ENCODE measurements at places on chromosomes 1 and 21.
A peak's percentile ranks its signal among the peaks of the same experiment; 100 is the strongest.

DNA sequence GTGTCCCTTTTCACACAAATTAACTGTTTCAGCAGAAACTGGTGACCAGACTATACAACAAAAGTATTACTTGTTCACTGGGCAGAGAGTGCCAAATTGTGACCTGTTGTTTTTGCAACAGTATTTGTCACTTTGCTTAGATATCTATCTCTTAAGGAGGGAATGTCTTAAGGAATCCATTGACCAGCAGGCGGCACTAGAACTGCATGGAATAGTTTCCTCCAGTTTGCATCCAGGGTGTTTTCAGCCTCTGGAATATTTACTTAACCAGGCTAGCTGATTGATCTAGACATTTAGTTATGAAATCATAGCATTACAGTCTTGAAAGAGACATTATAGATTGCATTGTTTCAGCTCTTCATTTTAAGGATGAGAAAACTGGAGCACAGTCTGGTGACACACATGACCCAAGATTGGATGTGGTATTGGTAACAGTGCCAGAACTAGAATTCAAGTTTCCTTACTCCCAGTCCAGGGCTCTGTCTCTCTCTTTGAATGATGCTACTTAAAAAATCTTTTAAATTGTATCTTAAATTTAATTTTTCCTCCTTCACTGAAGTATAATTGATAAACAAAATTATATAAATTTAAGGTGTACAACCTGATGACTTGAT lies 16.9 kb downstream of the RPTN start:
- DNase-seq, result peak; percentile 73

GRCh38 chr1:59596432-59596831 lies 218.3 kb upstream of the HOOK1 start:
- DNase-seq, result peak; percentile 87

- DNase-seq, result no peak
Observed at GRCh38 chr21:44701541-44701940, 4.6 kb downstream of the KRTAP10-12 start.

GRCh38 chr1:116902723-116903383 lies 6.9 kb upstream of the PTGFRN start:
- DNase-seq, result no peak

DNA sequence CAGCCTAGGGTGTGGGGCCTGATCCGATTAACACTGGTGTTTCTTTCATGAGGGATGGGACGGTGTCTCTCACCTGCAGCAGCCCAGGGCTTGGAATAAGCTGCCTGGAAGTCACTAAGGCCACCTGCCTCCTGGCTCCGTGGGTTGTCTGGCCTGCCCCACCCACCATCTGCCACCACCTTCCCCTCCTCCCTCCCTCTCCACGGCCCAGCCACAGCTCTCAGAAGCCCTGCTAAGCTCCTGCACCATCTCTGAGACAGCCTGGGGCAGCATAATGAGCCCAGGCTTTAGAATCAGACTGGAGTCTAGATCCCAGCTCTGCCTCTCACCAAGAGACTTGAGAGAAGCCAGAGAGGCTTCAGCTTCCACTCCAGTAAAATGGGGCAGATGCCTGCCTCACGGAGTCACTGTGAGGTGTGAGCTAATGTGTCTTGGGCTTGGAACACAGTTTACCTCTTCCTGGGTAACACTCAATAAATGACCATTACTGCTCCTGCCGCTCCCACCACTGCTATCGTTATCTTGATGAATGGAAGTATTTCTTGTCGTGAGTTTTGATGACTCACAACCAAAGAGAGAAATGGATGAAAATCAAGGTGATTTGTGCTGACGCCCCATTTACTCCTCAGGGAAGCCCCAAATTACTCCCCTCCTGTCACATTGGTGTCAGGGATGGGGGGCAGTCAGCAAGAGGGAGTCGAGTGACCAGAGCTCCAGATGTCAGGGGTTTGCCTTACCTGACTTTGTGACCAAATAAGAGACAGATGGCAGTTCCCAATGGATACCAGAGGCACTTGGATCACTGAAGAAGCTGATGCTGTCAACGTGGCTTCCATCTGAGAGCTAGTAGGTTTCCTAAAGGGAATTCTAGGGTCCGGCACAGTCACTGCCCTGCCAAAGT lies 23.5 kb upstream of the C1QA start:
- no peak for DNase-seq

- no peak for DNase-seq
Observed at GRCh38 chr1:55423376-55423775, 208.2 kb upstream of the USP24 start.

DNA sequence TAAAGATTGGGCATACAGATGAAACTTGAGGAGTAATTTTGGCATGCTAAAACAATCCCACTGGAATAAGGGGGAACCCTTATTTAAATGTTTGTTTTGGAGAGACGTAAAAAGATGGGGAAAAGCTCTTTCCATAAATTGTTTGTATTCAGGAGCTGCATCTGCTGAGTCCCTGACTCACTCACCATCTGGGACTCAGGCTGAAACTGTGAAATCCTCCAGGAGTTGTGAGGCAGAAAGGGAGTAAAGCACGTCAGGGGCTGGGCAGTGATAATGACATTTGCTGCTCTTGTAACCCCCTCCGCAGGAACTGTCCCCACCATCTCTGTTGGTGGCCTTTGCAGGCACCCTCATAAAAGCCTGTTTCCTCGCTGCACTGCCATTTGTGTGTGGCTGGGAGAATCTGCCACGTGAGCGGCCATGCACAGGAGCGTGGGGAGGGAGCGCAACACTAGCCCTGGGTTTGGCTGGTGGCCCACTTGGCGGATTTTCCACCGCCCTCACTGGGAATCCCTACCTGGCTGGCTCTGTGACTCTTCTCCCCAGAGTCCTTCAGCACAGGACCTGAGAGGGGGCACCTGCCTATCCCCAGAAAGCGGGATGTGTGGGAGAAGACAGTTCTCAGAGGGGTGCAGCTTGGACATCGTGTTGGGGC lies 45.3 kb downstream of the ZSCAN20 start:
- DNase-seq, result peak; percentile 11

- DNase-seq, result no peak
Observed at GRCh38 chr1:178643831-178644230, 81.2 kb upstream of the RALGPS2 start.

- DNase-seq, result no peak
Observed at GRCh38 chr1:236301958-236302335, 20.2 kb upstream of the ERO1B start.

GRCh38 chr1:39102537-39103327 lies 76.6 kb downstream of the NDUFS5 start:
- DNase-seq, result peak; percentile 85

- DNase-seq, result no peak
Observed at GRCh38 chr1:52420713-52421112, 16.3 kb downstream of the PRPF38A start.

DNA sequence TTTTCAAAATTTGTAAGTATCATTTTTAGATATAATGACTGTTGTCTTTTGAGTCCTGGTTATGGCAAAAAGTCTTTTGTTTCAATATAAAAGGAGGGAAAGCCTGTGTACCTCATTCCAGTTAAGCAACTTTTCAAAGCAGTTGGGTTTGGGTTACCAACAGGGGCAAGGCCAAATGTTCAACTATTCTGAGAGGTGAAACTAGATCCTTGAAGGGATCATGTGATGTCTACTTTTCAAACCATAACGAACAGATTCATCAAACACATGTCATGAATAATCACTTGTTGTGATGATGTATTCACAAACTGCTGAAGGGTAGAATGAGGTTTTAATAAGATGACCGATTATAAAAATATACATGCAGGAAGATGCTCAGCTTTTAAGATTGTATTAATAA lies 171.3 kb downstream of the HHAT start:
- no peak for DNase-seq

DNA sequence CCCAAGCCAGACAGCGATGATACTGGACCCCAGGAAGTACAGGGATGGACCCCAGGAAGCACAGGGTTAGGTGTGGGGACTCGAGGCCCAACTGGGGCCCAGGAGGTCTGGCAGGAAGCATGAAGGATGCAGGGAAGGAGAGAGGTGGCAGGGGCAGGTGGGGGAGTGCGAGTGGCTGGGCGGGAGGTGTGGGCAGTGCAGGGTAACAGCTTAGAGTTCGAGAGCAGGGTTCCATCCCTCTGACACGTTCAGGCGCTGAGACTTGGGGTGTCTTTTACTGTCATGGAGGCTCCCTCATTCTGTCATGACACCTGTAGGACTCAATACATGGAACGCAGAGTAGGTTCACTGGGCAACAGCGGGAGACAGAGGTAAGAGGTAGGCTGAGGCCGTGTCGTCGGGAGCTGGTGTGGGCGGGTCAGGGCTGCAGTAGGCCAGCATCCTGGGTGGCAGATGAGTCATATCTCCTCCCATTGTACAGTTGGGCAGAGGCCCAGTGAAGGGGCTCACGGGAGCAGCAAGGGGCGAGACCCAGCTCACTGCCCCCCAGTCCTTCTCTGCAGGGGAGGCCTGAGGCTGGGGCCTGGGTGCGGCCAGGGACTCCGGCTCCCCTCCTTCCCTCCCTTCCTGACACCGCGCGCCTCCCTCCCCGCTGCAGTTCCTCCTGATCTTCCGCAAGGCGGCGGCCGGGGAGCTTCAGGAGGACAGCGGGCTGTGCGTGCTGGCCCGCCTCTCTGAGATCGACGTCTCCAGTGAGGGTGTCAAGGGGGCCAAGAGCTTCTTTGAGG lies 11.6 kb upstream of the CTRC start:
- DNase-seq, result peak; percentile 47

DNA sequence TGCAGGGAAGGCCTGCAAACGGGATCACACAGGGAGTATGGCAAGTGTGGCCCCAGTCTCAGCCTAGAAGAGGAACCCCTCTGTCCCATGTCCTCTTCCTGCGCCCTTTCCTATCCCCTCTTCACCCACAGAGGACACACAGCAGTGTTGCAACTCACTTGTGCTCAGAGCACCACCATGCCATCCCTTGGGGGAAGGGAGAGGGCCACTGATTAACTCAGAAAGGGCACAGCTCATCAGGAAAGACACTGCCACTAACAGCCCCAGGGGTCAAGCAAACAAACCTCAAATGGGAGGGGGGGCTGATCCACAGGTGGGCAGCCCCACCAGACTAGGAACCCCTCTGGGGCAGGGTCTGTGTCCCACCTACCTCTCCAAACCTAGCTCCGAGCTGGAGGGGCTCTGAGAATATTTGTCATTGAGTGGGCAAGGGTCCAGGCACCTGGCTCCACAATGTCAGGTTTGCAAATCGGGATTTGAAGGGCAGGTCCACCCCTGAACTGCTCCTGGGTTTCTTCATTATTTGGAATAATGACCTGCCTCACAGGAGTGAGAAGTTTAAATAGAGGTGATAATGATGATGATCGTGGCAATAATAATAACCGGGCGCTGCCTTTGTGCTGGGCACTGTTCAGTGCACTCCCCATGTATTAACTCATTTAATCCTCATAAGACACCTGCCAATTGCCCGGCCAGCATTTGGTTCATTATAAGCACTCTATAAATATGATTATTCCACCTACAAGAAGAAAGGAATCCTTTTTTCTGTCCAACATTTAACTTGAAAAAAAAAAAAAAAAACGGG lies 1.0 kb downstream of the ALDH4A1 start:
- DNase-seq, result no peak

DNA sequence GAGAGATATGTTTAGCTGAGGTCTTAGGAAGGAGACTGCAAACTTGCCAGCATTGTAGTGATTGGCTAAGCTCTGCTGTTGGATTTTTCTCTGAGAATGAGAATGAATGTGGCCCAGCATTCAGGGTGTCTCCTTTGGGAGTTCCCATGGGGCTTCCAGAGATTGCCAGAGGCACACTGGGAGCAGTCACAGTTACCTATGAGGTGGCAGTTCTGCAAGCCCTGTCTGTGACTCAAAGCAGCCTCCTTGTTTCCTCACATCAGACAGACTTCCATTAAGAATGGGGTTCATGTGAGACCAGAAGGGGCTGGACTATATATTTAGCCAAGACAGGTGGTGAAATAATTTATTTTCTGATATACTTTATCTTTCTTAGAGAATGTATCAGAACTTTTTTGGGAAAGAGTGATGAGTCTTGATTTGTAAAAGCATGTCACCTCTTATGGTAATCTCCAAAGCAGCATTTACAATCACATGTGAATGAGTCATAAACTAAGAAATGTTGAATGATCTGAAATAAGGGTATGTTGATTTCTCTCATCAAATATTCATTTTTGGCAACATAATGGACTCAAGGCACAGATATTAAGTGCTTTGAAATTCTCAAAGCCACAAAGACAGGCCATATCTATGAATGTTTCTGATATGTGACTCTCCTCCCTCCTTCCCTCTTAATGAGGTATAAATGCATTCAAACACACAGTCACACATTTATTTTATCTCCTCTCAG lies 9.5 kb upstream of the SLC19A2 start:
- DNase-seq, result no peak

DNA sequence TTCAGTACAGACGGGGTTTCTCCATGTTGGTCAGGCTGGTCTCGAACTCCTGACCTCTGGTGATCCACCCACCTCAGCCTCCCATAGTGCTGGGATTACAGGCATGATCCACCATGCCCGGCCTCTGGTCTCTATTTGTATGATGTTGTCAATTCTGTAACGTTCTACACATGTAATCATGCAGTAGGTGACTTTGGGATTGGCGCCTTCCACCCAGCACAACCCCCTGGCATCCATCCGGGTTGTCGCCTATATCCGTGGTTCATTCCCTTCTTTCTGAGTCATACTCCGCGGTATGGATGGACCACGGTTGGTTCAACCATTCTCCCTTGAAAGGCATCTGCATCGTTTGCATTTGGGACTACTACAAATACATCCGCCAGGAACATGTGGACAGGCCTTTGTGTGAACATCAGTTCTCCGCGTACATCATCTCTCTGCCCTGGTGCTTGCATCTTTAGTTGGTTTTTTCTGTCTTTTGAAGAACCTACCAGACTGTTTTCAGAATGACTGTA lies 72.1 kb downstream of the PDE9A start:
- no peak for DNase-seq

DNA sequence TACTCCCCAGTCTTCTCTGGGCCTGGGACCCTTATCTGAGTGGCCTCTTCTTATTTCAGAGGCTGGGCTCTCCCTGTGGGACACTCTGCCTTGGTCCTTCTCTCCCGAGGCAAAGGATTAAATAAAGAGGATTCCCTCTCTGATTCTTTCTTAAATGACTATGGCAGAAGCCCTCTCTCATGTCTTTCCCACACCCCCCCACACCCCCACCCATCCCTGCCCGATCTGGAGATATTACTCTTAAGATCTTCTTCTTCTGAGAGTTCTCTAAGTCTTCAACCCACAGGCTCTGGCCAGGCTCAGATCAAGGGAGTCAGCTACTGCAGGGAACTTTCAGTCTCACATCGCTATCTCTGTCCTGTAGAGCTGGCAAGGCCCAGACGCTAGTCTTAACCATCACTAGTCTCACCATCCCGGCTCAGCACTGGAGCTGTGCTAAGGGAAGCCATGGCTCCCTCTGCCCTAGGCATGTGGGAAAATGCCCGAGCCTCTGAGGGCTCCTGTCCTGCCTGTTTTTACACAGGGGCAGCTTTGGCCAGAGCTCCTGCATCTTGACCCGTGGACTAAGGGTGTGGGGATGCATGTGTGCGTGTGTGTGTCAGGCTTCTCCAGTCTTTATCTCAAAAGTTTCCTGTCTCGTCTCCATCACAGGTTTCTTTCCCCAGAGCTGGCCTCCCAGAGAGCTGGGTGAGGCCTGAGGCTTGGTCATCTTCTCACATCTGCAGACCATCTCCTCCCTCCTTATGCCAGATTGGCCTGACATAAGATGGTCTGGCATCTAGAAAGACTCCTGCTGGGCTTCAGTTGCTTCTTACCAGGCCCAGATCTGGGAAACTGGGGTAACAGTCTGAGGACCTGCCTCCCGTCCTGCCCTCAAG lies 36.7 kb downstream of the LGR6 start:
- DNase-seq, result no peak

All from EH (cell line).